ENCODE measurements at places on chromosomes 7 and 10. TPM values are rescaled to one million over a fixed set of nuclear protein-coding genes. Genes with fewer than 3 reads are reported as not detected.

DNA sequence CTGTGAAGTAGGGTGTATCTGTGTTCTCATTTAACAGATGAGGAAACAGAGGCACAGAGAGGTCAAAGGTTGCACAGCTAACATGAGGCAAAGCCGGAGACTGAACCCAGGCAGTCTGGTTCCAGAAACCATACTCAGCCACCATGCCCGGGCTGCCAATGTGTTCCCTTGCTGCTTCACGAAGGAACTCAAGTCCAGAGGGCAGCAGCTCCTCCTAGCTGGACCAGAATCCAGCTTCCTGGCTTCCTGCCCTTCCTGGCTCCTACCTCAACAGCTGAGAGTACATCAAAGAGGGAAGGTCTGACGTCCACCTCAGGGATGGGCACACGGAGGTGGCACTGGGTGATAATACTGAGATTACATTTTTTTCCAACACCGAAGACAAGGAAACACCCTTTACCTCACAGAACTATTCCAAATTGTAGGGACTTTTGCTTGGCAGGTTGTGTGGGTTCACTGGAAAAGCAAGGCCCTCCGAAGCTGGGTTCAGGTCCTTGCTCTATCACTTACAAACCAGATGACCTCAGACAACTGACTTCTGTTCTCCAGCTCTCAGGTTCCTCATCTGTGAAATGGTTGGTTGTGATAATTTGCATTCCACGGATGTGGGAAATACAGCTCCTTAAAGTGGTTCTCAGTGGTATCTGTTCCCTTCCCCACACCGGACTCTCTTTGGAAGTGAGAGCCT, 154.1 kb upstream of the ZMIZ1 start:
- no peaks in the 10 kb centered on the region for H3K4me1 ChIP-seq
- no peak overlapping the region for H3K4me3 ChIP-seq
- H3K27ac ChIP-seq, result no peak overlapping the region
- no peak for DNase-seq
- H3K36me3 ChIP-seq, result no peaks in the 10 kb centered on the region

- no peaks in the 10 kb centered on the region for H3K27me3 ChIP-seq
- H3K4me3 ChIP-seq, result no peak overlapping the region
- H3K4me1 ChIP-seq, result peaks cover 43% of the 10 kb centered on the region
- peaks cover 7% of the 10 kb centered on the region for H3K36me3 ChIP-seq
These were observed 5.4 kb downstream of the SAP25 start for GRCh38 chr7:100568176-100568895.

GRCh38 chr7:36473454-36474282, 84.0 kb downstream of the ANLN start:
- no peak for DNase-seq
- no peaks in the 10 kb centered on the region for H3K27me3 ChIP-seq
- no peak overlapping the region for H3K4me3 ChIP-seq
- H3K27ac ChIP-seq, result no peak overlapping the region
- H3K36me3 ChIP-seq, result no peaks in the 10 kb centered on the region

GRCh38 chr7:38070718-38071117, 107.3 kb upstream of the STARD3NL start:
- H3K4me1 ChIP-seq, result no peaks in the 10 kb centered on the region
- DNase-seq, result no peak
- H3K27me3 ChIP-seq, result no peaks in the 10 kb centered on the region
- H3K27ac ChIP-seq, result no peak overlapping the region

- H3K27ac ChIP-seq, result no peak overlapping the region
- no peak for DNase-seq
- H3K27me3 ChIP-seq, result no peaks in the 10 kb centered on the region
- no peak overlapping the region for H3K4me3 ChIP-seq
These were observed 43.4 kb downstream of the SHTN1 start for GRCh38 chr10:116961406-116962251.

DNA sequence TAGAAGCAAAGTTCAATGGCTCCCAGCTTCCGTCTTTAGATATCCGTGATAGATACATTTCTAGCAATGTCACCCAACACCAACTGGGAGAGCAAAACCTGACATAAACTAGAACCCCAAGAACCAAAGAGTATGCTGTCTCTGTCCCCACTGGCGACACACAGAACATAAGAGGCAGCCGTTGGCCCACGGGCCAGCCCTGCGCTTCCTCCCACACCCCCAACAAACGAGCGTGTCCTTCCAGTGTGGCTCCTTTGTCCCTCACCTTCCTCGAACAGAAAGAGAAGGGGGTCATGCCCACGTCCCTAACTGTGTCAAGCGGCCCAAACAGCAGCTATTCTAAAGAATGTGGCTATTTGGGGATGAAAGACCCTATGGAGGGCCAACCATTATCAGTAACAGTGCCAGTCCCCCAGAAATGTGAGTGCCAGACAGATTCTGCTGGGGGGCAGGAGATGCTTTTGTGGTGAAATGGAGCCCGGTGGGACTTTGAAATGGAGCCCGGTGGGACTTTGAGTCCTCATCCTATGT, 171.9 kb downstream of the USP6NL start:
- no peaks in the 10 kb centered on the region for H3K36me3 ChIP-seq
- no peak overlapping the region for H3K4me3 ChIP-seq

- H3K4me1 ChIP-seq, result no peaks in the 10 kb centered on the region
- H3K4me3 ChIP-seq, result no peak overlapping the region
- H3K27me3 ChIP-seq, result no peaks in the 10 kb centered on the region
- no peak overlapping the region for H3K27ac ChIP-seq
- DNase-seq, result no peak
These were observed 24.7 kb upstream of the AMZ1 start for GRCh38 chr7:2663121-2663886.

DNA sequence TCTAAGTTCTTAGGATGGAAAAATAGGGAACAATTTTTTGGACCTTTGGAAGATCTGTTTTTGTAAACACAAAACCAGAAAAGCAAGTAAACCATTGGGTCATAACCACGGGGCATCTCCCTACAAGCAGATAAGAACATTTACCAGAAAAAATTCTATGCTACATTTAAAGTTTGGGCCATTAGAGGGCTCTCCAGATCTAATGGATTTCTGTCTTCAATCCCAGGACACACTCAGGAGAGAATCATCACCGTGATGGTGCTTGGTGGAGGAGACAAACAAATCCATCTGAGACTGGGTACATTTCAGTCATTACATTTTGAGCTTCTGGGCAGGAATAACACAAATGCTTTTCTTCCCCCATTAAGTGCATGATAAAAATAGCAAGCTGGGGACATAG, 178.4 kb upstream of the TARP start:
- no peaks in the 10 kb centered on the region for H3K27me3 ChIP-seq
- DNase-seq, result no peak
- no peak overlapping the region for H3K27ac ChIP-seq
- H3K4me1 ChIP-seq, result no peaks in the 10 kb centered on the region
- H3K36me3 ChIP-seq, result no peaks in the 10 kb centered on the region

GRCh38 chr10:114215033-114215432, 24.0 kb upstream of the VWA2 start:
- H3K4me3 ChIP-seq, result no peak overlapping the region
- H3K27me3 ChIP-seq, result no peaks in the 10 kb centered on the region
- DNase-seq, result no peak

DNA sequence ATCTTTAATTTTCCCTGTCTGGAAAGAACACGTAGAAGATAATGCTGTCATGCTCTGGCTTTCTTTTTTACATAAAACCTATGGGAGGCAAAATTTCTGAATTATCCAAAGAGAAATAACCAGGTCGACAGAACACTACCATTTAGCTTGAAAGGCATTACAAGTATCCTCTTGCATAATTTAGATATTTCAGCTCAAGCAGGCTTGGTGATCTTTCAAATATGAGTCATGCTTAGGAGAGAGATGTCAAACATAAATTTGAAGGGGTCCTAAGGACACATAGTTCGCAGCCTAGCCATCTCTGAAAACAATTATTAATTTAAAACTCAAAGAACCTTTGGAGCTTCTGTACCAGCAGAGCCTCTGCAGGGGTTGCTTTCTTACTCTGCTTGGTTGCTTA, 100.9 kb downstream of the FAS start:
- H3K27me3 ChIP-seq, result no peaks in the 10 kb centered on the region
- peaks cover 15% of the 10 kb centered on the region for H3K4me1 ChIP-seq
- no peak for DNase-seq
- no peak overlapping the region for H3K4me3 ChIP-seq

DNA sequence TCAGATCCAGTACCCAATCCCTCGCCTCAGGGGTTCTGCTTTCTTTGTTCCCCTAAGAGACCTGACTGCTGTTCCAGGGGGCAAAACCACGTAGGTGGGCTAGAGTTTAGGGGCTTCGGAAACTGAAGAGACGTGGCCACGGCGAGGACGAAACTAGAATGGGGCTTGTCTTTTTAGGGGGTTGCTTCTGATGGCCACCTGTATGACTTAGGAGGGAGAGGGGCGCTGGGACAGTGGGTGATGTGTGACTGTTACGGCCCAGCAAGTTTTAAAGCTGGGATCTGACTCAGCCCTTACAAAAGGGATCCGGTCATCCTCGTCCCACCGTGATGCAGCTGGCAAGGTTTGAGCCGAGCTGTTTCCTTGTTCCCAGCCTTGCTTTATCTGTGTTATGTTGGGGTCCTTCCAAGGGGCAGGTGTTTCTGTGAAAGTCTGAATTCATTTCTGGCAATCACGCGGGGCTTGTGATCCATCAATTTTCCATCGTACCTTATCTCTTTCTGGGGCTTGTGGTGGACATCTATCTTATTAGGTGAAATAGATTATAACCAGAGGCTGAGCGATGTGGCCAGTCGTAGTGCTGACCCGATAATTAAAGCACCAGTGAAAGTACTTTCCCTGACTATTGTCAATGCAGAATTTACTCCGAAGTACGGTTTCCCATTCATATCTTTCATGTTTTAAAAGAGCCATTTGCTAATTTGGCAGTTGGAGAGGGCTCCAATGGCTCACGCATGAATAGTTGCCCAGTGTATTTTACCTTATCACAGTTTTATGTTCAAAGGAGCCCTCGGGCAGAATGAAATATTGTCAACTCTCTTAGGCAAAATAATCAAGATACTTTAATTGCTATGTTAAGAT, 830 bp downstream of the MET start:
- H3K36me3 ChIP-seq, result no peaks in the 10 kb centered on the region
- H3K27ac ChIP-seq, result no peak overlapping the region
- peaks cover 10% of the 10 kb centered on the region for H3K27me3 ChIP-seq
- no peak overlapping the region for H3K4me3 ChIP-seq

DNA sequence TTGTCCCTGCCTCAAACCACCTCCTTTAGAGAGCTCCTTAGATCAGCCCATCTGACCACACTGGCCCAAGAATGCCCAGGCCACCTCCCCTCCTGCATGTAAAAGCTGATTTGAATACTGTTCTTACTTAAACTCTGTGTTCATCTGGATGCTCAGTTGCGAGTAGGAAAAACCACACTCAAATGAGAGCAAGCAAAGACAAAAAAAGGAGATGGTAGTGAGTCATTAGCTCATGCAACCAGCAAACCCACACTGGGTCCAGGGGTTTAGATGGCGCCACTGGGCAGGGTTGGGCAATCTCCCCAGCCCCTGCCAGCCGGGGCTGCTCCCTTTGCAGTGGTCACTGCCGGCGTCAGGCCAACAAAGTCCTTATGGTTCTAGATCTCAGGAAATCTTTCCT, 32.7 kb downstream of the TSPAN15 start:
- no peaks in the 10 kb centered on the region for H3K36me3 ChIP-seq
- H3K4me1 ChIP-seq, result no peaks in the 10 kb centered on the region

DNA sequence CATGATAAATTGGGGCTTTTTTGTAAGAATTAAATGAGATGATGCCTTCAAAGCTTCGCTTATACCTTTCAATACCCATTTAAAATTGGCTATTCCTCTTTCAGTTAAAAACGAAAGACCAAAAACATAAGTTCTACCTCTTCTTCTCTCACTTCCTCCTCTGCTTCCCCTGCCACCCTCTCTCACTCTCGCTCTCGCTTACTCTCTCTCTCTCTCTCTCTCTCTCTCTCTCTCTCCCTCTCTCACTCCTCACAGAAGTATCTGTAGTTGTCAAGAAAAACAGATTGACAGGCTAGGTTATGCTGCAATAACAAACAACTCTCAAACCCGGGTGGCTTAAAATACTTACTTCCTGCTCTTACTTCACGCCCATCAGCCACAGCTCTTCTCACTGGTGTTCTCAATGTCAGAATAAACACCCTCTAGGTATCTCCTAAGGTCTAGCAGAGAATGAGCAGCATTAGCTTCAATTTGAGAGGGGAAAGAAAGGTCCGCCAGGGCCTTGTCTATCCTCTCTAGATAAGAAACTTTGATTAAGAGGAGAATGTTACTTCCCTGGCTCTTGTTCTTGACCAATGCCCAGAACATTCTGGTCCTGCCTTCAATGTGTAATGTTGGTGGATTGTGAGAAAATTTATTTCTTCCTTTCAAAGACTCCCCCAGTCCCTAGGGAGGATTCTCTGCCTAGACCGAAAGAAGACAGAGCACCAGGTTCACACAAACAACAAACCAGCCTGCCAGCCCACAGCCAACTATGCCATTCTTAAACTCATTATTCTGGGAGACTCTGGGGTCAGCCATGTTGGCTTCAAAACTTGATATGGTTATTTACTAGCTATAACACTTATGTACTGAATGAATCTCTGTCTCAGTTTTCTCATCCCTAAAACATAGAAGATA, 1028.7 kb downstream of the XPNPEP1 start:
- no peaks in the 10 kb centered on the region for H3K27me3 ChIP-seq
- no peaks in the 10 kb centered on the region for H3K36me3 ChIP-seq
- no peak for DNase-seq
- H3K4me1 ChIP-seq, result no peaks in the 10 kb centered on the region
- no peak overlapping the region for H3K4me3 ChIP-seq

GRCh38 chr7:133051066-133051465, 30.8 kb downstream of the CHCHD3 start:
- H3K4me3 ChIP-seq, result no peak overlapping the region
- no peaks in the 10 kb centered on the region for H3K27me3 ChIP-seq
- H3K36me3 ChIP-seq, result no peaks in the 10 kb centered on the region
- no peak overlapping the region for H3K27ac ChIP-seq
- no peak for DNase-seq
- no peaks in the 10 kb centered on the region for H3K4me1 ChIP-seq

DNA sequence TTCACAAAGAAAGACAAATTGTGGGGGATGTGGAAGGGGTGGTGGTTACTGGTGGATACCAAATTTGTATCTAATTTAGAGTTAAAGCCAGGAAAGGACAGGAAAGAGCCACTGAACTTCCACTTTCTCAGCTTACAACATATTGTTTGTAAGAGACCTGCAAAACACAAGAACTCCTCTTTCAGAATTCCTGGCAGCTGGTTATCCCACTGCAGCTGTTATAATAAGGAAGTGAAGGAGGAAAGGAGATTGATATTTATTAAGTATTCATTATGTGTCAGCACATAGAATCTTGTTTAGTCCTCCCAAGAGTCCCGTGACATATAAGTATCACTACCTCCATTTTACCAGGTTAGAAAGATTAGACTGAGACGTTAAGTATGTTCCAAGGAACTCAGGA, 481.7 kb downstream of the PHTF2 start:
- H3K4me3 ChIP-seq, result no peak overlapping the region
- DNase-seq, result no peak
- H3K27ac ChIP-seq, result no peak overlapping the region

The PRSS37 gene
- not detected for total RNA-seq

The EPHB6 gene
- 65.0 TPM for total RNA-seq

The ODAD2 gene
- 0.14 TPM for total RNA-seq

The OIT3 gene
- total RNA-seq, result 0.20 TPM

The GPR26 gene
- not detected for total RNA-seq

The CYP26C1 gene
- total RNA-seq, result 0.20 TPM

The PDK4 gene
- total RNA-seq, result 0.44 TPM
